ENCODE measurements at places on chromosomes 3 and 15.

GRCh38 chr3:156727519-156728205 is 53.3 kb downstream of the TIPARP start:
- DNase-seq = no peak

- no peak for DNase-seq
These were observed 74.8 kb upstream of the P2RY1 start for GRCh38 chr3:152760024-152760563.

DNA sequence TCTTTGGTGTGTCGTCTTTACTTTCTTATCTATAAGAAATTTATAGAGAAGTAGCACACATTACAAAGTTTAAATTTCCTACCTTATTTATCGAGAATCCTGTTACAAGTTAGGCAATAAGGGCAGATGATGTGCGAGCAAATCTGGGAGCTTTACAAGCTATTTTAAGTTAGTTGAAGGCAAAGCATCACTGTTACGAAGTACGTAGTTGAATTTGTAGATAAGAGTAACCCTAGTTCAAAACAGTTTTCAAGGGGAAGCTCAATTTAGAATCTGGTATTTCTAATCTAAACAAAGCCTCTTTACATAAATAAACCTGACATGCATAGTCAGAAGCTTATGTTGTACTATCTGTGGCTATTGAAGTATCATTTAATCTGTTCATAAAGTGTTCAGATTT is 8.4 kb downstream of the KBTBD8 start:
- no peak for DNase-seq

- no peak for DNase-seq
These were observed 45.0 kb downstream of the FAIM start for GRCh38 chr3:138653567-138653966.

- no peak for DNase-seq
These were observed 1.2 kb upstream of the ITIH4 start for GRCh38 chr3:52831500-52832301.
